ENCODE measurements at places on chromosomes 11 and 22.

GRCh38 chr22:32202539-32203180 lies 2.2 kb downstream of the RFPL2 start:
- no peak for DNase-seq

GRCh38 chr11:77800449-77800848 lies 20.1 kb downstream of the RSF1 start:
- no peak for DNase-seq

DNA sequence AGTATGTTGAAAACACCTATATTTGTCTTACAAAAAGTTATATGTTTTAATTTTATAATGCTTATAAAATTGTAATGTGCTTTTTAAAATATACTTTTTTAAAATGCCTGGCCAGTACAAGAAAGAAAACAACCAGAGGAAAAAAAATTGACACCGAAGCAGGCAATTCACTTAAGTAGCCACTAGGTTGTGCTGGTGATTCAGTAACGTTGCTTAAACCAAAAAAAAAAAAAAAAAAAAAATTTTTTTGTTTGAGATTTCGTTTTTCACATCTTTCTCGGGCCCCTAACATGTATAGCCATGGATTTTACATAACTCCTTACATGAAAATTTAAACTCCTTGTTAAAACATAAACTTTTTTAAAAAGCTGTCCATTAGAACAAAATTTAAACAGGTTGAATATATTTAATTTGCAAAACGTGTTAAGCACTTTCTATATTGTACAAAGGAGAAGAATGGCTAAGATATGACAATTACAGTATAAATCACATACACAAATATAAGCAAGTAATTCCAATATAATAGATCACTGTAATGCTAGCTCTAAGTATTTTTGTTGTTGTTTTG lies 9.2 kb downstream of the OR8B4 start:
- DNase-seq = no peak

DNA sequence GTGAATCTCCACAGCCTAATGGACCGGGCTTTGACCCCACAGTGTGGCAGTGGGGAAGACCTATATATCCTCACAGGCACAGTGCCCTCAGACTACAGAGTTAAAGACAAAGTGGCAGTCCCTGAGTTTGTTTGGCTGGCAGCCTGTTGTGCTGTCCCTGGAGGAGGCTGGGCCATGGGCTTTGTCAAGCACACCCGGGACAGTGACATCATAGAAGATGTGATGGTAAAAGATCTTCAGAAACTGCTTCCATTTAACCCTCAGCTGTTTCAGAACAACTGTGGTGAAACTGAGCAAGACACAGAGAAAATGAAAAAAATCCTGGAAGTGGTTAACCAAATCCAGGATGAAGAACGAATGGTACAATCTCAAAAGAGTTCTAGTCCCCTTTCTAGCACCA lies 39.0 kb downstream of the ENDOD1 start:
- no peak for DNase-seq

DNA sequence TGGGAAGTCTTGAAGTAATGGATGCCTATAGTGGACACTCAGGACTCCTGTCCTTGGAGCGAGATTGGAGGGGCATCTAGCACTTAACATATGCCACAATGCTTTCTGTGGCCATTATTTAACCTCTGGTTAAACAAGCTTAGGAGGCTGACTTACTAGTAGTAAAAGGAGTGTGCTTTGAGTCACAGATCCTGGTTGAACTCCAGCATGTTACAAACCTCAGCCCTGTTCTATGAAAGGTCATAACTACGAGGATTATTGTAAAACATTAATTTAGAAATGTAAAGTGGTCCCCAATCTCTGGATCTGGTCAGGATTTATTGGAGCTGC lies 1.1 kb upstream of the LBHD1 start:
- no peak for DNase-seq

GRCh38 chr11:65776196-65776595 lies 4.6 kb downstream of the AP5B1 start:
- DNase-seq = no peak

GRCh38 chr11:84800755-84801346 lies 826.3 kb downstream of the DLG2 start:
- no peak for DNase-seq

- DNase-seq = no peak
These were observed 133.4 kb downstream of the EHF start for GRCh38 chr11:34754171-34754823.

DNA sequence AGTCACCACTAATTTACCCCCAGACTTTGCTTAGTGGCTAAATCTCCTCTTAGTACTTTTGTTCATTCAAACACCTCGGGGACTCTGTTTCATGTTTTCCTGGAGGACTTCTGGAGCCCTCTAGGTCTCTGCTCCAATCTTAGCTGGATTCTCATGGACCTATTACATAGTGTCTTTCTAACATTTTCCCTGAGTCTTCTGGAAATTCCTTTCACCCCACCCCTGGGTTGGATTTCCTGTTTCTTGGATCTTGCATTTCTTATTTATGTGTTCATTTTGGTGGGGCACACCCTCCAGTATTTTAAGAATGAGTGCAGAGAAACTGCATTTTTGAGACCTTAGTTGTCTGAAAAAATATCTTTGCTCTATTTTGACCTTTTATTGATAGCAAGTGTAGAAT lies 220.1 kb downstream of the BLID start:
- DNase-seq = no peak

DNA sequence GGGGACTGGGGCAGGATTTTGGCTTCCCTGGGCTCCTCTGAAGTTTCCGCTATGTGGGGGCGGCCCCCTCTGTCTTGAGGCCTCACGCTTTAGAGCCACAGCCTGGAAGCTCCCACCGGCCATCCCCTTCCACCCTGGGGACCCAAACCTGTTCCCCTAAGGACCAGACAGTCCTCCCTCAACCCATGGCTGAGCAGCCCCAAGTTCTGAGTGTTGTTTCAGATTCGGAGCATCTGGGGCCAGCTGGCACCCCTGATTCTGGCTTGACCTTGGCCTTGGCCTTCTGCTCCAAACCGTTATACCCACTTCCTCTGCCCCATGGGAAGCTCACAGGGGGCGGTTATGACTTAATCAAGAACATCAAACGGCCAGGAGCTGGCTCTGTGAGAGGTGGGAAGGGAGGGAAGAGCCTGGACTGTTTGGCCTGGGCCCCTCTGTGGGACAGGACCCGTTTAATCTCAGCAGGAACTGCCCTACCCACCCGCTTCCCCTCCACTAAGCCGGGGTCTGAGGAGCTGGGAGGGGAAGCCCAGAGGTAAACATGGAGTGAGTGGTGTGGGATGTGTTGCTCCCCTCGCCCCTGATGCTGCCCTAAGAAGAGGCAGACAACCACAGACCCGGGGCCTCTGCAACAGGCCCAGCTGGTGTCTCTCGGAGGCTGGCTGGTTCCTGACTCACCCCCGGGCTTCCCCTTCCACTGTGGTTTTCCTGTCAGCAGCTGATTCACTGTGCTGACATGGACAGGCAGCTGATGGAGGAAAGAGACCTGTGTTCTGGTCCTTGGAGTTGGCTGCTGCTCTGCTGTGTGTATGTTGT lies 3.4 kb downstream of the CD82 start:
- DNase-seq = peak; percentile 39

DNA sequence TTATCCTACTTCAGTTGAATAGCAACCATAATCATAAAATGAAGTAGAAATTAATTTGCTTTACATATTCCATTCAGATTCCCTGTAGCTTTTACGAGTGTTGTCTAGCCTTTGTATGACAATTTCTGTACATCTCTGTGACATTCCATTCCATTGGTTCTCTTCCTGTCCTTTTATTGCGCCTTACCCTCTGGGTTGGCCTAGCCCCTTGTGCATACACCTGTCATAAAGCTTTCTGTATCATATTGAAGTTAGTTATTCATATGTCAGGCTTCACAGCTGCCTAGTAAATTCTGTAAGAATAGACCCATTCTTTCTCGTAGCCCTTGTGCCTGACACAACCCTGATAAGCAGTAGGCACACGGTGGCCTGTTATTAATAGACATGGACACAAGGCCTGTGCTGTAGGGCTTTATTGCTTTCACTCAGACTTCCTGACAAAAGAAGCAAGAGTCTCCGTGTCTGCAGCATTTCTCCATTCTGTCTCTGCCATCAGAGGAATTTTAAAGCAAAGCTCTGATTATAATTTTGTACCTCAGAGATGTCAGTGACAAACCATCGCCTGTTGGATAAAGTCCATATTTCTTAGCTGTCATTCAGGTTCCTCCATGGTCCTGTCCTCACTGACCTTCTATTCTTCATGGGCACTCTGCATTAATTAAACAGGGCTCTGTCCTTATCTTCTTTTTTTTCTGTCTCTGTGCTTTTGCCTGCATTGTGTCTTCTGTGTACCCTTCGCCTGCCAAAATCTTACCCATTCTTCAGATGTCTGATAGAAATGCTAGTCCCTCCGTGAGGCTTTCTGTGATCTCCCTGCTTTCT lies 49.4 kb downstream of the BID start:
- DNase-seq = no peak

GRCh38 chr11:115636753-115637527 lies 132.7 kb upstream of the CADM1 start:
- no peak for DNase-seq

- no peak for DNase-seq
These were observed 13.0 kb upstream of the OPCML start for GRCh38 chr11:133545199-133545803.

DNA sequence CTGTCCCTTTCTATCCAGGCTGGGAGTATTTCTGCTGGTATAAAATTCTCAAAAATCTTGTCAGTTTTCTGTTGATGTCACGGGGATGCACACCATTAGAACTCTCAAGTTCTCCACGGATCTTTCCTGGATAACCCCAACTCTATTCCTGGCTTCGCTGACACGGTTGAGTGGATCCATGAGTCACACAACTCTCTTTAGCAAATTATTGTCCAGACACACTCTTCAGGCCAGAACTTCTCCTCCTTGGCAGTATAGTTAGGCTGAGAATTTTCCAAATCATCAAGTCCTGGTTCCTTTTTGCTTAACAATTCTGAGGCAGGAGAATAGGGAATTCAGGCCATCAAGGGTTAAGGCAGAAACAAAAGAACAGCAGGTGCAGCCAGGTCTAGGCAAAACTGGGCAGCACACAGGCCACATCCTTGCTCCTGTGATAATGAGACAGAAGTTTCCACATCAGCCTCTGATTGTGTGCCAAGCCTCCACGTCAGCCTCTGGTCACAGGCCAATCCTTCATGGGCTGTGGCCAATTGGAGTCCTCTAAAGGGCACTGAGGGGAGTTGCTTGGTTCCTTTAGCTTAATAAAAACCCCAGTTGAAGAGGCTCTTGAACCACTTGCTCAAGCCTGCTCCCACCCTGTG lies 5.7 kb upstream of the ACAT1 start:
- DNase-seq = no peak

DNA sequence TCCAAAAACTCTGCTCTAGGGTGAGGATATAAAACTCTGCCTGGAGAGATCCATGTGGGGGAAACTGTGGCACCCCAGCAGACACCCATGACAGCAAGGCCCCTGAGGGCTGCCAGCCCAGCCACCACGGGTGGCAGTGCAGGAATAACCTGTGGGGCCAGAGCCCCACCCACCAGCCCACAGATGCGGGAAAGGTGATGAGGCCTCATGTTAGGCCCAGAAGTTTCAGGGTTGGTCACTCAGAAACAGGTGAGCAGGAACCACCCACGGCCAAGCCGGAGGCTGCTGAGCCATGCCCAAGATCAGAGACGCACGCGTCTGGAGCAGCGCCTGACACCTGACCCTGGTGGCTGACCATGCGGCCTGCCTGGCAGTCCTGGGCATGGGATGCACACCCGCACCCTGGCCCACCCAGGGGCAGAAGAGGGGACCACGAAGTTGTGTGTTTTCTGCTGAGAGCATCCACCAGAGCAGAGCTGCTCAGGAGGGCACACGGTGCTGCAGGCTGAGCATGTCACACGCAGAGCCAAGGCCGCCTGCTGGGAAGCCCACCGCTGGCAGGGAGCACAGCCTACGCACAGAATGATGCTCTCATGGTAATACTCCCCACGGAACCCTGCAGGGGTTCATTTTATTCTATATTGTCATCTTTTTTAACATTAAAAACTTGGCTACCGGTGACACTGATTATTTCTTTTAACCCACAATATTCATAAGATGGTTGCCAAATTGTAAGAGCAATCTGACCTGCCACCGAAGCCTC lies 41.2 kb downstream of the DUSP8 start:
- no peak for DNase-seq

GRCh38 chr11:6667733-6668374 lies 12.2 kb upstream of the DCHS1 start:
- no peak for DNase-seq

- no peak for DNase-seq
These were observed 42.5 kb downstream of the GALNT18 start for GRCh38 chr11:11579012-11579988.

DNA sequence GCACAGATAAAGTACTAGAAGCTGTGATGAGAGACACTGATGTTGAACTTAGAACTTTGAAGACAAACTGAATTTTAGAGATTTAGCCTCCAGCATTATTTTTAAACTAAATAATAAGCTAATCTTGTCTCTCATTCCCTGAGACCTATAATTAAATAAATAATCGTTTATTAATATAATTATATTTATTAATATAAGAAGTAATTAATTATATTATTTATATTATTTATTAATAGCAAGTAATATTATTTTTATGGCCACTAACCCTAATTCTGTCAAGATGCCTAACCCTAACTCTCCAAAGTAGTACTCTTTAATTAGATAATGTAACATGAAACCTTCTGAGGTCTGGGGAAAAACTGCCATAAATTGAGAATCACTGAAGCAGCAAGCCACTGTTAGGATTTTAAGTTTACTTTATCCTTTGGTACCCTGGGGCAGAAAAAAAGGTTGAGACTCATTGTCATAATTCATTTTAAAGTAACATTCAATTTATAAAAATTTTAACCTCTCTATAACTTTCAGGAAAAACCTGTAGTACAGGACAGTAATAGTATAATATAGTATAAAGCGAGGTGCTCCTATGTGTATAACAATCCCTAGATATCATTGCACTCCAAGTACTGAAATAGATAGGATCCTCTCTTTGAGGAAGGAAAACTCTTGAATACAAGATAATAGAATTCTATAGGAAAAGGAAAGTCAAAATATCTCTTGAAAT lies 85.4 kb downstream of the TTC28 start:
- DNase-seq = no peak

- DNase-seq = no peak
These were observed 3.4 kb downstream of the MS4A10 start for GRCh38 chr11:60788401-60789125.

DNA sequence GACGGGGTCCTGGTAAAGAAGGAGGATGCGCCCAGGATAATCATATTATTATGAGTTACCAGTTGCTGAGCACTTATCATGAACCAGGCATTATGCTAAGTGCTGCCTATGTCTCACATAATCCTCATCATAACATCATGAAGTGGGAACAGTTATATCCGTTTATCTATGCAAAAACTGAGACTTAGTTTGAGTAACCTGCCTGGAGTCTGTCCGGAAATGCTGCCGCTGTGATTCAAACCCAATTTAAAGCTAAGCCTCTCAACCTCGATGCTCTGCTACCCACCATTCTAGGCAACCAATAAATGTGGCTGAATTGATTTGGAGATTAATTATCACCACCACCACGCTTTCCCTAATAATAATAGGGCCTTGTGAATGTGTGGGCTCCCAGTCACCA lies 111.5 kb upstream of the CLMP start:
- DNase-seq = no peak

- DNase-seq = peak; percentile 38
These were observed 772 bp downstream of the C22orf15 start for GRCh38 chr22:23763579-23763945.

Measured in effector CD8-positive, alpha-beta T cell (primary cell).